ENCODE measurements at places on chromosomes 5 and 9.

DNA sequence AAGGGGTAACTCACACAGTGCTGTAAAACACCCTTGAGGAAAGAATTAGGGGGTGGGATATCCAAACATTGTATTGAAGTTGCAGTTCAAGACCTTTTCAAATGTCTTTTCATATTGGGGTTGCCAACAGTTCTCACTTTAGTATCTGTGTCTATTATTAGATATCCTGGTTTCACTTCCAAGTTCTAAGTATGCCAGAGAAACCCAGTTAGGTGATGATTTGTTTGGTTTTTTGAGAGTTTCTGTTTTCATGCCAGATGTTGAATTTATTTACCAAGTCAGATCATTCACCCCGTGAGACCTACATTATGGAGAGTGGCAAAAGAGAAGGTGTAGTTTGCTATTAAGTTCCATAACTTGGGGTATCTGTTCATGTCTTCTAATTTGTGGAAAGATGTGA lies 64.5 kb downstream of the C9orf152 start:
- DNase-seq: no peak

DNA sequence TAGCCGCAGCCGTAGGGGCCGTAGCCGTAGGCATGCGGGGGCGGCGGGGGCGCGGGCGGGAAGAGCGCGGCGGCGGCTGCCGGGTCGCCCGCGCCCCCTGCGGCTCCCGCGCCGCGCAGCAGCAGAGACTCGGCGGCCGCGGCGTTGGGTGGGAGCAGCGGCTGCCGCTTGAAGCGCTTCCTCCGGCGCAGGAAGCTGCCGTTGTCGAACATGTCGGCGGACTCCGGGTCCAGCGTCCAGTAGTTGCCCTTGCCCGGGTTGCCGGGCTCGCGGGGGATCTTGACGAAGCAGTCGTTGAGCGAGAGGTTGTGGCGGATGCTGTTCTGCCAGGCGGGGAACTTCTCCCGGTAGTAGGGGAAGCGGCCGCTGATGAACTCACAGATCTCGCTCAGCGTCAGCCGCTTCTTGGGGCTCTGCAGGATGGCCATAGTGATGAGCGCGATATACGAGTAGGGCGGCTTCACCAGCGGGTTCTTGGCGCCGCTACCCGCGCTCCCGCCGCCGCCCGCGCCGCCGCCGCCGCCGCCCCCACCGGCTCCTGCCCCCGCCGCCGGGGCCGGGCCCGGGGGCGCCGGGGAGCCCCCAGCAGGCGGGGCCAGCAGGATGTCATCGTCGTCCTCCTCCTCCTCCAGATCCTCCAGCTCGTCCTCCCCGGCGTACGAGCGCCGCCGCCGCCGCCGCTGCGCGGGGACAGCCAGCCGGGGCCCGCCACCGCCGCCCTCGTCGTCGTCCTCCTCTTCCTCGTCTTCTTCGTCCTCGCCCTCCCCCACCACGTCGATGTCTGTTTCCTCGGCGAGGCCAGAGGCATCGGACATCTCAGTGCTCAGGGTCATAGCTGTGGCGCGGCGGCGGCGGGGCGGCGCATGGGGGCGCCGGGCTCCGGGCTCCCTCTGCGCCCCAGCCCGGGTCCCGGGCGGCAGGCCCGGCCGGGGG lies 781 bp downstream of the FOXD1 start:
- DNase-seq: peak; percentile 37

DNA sequence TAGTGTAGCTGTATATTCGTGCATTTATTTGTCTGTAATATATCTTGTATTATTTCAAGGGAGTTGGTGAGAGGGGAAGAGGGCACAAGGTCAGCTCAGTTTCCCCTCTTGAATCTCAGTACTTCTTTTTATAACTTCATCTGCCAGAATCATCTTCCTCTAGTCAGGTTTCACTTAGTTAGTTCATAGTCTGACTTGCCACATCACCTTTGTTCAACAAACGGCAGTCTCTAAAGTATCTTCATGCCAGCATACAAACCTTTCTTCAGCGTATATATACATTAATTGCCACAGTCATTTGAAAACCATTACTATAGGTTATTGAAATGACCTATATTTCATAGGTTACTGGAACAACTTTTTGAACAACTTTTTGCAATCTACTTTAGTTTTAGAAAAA lies 1.6 kb downstream of the ECM2 start:
- DNase-seq: no peak

- DNase-seq: no peak
Observed at GRCh38 chr9:78590068-78590467, 293.1 kb downstream of the PSAT1 start.

DNA sequence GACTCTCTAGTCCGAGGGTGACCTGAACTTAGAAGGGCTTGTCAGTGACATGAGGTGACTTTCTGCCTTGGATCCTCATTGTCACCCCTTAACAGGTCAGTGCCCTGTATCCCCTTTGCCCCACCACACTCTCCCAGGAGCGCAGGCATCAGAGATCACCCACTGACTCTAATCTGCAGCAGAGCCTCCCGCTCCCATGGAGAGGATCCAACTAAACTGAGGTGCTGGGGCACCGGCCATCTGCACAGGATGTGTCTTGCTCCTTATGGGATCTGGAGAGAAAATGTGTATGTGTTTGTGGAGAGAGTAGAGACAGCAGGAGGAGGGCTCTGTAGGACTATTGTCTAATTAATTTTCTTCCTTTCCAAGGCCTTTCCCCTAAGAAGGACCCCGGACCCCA lies 213.7 kb downstream of the ROR2 start:
- no peak for DNase-seq

- DNase-seq: no peak
Observed at GRCh38 chr5:171438738-171439137, 19.3 kb downstream of the FGF18 start.

GRCh38 chr9:121261107-121261460 lies 6.9 kb upstream of the GSN start:
- DNase-seq: no peak

DNA sequence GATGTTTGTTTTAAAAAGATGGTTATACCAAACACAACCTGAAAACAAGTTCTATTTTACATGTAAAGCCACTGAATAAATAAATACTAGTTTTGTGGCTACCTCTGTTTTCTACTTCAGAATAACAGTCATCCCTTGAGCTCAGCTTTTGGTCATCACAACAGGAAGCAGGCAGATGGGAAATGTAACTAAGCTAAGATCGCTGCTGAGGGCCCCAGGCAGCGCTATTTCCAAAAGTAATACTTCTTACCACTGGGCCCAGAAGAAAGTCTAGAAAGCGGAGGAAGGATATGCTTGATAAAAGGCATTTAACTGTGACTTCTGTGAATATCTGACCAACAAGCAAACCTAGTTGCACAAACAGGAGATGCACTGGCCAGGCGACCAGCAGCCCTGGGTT lies 61.4 kb downstream of the SERINC5 start:
- DNase-seq: no peak
